Activated CD4-positive, alpha-beta T cell treated with anti-CD3 and anti-CD28 coated beads for 36 hours (primary cell): ENCODE measurements at places on chromosomes 11 and 22. TPM values are rescaled to one million over a fixed set of nuclear protein-coding genes. Genes with fewer than 3 reads are reported as not detected.

GRCh38 chr11:123510579-123510905 lies 80.5 kb downstream of the GRAMD1B start:
- no peak for DNase-seq

- DNase-seq: peak; percentile 72
Observed at GRCh38 chr11:67276781-67277230, 10.5 kb downstream of the GRK2 start.

DNA sequence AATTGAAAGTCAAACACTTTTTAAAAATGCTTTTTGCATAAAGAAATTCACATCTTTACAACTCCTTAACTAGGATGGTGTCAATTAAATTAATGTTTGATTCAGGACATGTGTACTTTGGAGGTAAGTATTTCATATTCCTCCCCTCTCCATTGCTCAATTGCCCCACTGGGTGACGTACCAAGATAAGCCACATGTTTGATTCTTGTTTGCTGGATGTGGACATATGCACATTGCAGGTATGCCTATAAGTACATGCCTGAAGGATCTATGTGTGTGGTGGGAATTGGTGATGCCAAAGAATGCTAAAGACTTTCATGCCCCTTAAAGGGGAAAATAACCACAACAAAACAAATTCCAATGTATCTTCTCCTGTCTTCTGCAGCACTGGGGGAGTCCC lies 5.8 kb downstream of the CD44 start:
- DNase-seq: no peak

DNA sequence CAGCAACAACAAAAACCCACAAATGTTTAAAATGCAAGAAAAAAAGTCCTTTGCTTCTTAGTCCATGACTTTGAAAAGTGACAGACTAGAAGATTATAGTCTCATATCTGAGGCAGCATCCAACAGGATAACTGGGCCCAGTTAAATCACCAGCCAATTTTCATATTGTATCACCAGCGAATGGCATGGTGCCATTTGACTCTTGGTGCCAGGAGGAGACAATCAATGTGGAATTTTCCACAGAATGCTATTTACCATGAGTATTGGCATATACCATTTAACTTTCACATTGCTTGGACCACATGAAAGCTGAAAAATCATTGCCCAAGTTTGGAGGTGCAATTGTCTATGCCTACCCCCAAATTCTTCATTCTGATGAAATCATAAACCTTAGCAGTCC lies 255.5 kb downstream of the TENM4 start:
- DNase-seq: no peak

- no peak for DNase-seq
Observed at GRCh38 chr11:87154246-87154645, 116.5 kb downstream of the TMEM135 start.

GRCh38 chr11:128723531-128723930 lies 29.7 kb downstream of the FLI1 start:
- no peak for DNase-seq

- DNase-seq: peak; percentile 69
Observed at GRCh38 chr11:94767701-94768601, at the start of gene AMOTL1. AMOTL1 (plus strand) TSS chr11:94768356; CDS start chr11:94768512, 156 bp downstream.

DNA sequence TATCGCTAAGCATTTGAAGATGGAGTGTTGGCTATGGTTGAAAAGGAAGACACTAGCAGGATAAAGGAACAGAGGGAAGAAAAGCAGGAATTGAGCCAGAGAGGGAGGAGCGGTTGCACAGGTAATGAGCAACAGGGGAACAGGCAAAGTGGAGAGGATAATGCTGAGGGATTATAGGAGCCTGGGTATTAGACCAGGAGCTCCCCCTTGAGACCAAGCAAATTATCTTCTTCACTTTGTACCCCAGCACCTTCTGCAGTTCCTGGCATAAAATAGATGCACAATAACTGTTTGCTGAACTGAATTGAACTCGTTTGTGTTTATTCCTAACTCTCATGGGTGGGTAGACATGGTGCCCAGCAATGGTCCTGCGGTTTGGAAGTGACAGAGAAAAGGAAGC lies 54.6 kb upstream of the OR5P2 start:
- DNase-seq: no peak

- no peak for DNase-seq
Observed at GRCh38 chr11:96194581-96195374, 148.2 kb downstream of the MAML2 start.

DNA sequence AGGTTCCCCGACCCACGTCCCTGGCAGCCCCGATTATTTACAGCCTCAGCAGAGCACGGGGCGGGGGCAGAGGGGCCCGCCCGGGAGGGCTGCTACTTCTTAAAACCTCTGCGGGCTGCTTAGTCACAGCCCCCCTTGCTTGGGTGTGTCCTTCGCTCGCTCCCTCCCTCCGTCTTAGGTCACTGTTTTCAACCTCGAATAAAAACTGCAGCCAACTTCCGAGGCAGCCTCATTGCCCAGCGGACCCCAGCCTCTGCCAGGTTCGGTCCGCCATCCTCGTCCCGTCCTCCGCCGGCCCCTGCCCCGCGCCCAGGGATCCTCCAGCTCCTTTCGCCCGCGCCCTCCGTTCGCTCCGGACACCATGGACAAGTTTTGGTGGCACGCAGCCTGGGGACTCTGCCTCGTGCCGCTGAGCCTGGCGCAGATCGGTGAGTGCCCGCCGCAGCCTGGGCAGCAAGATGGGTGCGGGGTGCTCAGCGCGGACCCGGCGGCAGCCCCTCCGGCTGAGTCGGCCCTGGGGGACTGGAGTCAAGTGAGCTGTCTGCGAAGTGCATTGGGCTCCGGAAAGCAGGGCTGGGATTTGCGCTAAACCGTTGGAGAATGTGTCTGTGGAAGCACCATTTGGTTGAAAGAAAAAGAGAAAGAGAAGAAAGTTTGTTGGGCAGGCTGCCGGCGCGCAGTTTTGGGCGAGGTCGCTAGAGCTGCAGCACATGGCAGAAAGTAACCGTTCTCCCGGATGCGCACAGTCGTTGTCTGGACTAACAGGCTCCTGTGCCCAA lies at the start of gene CD44:
Gene CD44, plus strand, starts transcription at position 229 of the 779 bp plus-strand sequence. Its CDS starts 133 bp downstream, at position 362.
- DNase-seq: peak; percentile 83

DNA sequence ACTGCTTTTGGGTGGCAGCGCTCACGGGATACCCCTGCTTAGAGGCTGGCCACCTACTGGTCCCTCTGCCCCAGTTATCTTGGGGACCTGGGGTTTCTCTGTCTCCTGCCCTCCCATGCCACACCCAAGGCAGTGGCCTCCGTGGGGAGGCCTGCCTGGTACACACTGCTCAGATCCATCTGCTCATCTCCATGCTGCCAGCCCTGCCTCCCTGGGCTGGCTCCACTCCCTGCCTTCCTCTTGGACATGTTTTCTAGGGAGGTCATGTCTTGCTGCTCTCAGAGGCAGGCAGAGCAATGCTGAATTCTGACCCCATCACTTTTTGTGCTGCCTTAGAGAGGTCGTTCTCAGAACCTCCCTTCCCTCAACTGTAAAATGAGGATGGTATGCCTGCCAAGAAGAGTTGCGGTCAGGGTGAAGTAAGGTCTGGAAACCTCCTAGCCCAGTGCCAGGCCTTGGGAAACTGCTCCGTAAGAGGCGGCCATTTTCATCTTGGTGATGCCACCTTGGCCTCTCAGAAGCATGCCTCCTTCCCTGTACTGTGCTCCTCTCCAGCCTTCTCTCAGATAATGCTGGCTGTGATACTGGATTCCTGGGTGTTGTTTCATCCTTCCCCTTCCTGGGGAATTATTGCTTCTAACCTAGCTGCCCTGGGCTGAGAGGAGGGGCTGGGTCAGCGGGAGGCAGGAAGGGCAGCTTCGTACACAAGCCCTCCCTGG lies 186.4 kb upstream of the ZBED5 start:
- no peak for DNase-seq

The CRYBB3 gene
- not detected for total RNA-seq

GRCh38 chr11:4580124-4580523 lies 1.4 kb upstream of the OR52I2 start:
- DNase-seq: no peak

GRCh38 chr11:30045921-30046577 lies 29.2 kb upstream of the KCNA4 start:
- no peak for DNase-seq

- no peak for DNase-seq
Observed at GRCh38 chr22:32969502-32969901, 88.7 kb downstream of the SYN3 start.

- no peak for DNase-seq
Observed at GRCh38 chr11:36008584-36008983, 64.7 kb downstream of the LDLRAD3 start.

The KDELR3 gene
- 0.84 TPM for total RNA-seq

DNA sequence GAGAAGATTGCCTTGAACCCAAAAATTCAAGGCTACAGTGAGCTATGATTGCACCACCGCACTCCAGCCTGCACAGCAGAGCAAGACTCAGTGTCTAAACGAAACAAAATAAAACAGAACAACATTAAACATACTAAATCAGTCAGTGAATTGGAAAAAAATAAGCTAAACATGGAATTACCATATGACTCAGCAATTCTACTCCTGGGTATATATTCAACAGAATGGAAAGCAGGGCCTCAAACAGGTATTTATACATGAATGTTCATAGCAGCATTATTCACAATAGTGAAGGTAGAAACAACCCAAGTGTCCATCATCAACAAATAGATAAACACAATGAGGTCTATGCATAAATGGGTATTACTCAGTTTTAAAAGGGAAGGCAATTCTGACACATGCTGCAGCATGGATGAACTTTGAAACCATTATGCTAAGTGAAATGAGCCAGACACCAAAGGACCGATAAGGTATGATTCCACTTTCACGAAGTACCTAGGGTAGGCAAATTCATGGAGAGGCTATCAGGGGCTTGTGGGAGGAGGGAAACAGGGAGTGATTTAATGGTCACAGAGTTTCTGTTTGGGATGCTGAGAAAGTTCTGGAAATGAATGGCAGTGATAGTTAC lies 15.5 kb downstream of the NTM start:
- DNase-seq: no peak

DNA sequence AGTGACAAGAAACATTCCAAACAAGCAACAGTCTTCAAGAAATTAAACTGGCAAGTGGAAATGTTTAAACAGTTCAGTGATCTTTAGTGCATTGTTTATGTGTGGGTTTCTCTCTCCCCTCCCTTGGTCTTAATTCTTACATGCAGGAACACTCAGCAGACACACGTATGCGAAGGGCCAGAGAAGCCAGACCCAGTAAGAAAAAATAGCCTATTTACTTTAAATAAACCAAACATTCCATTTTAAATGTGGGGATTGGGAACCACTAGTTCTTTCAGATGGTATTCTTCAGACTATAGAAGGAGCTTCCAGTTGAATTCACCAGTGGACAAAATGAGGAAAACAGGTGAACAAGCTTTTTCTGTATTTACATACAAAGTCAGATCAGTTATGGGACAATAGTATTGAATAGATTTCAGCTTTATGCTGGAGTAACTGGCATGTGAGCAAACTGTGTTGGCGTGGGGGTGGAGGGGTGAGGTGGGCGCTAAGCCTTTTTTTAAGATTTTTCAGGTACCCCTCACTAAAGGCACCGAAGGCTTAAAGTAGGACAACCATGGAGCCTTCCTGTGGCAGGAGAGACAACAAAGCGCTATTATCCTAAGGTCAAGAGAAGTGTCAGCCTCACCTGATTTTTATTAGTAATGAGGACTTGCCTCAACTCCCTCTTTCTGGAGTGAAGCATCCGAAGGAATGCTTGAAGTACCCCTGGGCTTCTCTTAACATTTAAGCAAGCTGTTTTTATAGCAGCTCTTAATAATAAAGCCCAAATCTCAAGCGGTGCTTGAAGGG lies 6.0 kb downstream of the MALAT1 start:
- no peak for DNase-seq

- DNase-seq: no peak
Observed at GRCh38 chr22:44360668-44361381, 48.1 kb upstream of the SHISAL1 start.

GRCh38 chr11:26062660-26063059 lies 269.3 kb upstream of the ANO3 start:
- no peak for DNase-seq

The GTSE1 gene
- 42.4 TPM for total RNA-seq
